CD4-positive, alpha-beta T cell treated with Interleukin-17A for 1 hour (primary cell): ENCODE measurements at places on chromosomes 11 and 22.

- DNase-seq, result no peak
Measured at GRCh38 chr11:106384429-106384828, 307.0 kb downstream of the AASDHPPT start.

GRCh38 chr11:95688501-95689222 lies 100.9 kb downstream of the FAM76B start:
- peak; percentile 67 for DNase-seq

DNA sequence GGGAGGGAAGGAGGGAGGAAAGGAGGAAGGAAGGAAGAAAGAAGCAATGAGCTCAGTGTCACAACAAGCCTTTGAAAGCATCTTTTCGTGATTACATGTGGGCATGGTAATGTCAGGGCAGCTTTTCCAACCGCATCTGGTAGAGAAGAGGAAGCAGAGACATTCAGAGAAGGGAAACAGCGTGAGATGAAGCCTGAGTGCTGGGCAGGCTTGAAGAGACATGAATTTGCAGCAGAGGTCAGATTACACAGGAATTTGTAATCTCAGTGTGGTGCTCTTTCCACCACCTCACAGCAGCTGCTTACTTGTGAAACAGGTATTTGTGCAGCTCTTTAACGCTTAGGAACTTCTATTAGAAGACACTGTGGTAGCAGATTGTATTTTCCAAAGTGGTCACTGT lies 289.5 kb upstream of the C11orf87 start:
- no peak for DNase-seq

- no peak for DNase-seq
Measured at GRCh38 chr11:2077061-2077802, 62.0 kb downstream of the IGF2 start.

DNA sequence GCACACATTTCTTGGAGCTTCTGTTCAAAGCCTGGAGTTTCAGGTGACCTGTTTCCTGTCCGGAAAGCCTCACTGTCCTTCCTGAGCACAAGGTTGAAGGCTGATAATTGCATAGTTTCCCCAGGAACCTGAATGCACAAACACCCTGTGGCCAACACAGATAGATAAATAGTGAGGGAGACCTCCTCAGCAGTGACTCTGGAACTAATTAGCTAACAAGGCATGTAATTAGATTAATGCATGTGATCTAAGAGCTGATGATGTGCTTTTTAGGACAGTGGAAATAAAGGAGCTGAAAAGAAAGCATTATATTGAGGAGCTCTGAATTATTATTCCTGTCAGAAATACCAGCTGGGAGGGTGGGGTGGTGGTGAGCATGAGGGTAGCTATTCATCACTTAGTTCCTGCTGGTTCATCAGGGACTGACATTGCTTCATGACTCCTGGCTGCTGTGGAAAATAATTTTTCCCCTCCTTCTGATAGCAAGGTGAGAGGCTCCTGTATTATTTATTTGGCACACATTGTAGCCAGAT lies 101.1 kb downstream of the NELL1 start:
- no peak for DNase-seq

- no peak for DNase-seq
Measured at GRCh38 chr11:126604461-126604860, 249.0 kb downstream of the ST3GAL4 start.

- no peak for DNase-seq
Measured at GRCh38 chr11:28673691-28674432, 565.7 kb downstream of the METTL15 start.

GRCh38 chr11:128336203-128336602 lies 251.2 kb downstream of the ETS1 start:
- DNase-seq, result no peak

DNA sequence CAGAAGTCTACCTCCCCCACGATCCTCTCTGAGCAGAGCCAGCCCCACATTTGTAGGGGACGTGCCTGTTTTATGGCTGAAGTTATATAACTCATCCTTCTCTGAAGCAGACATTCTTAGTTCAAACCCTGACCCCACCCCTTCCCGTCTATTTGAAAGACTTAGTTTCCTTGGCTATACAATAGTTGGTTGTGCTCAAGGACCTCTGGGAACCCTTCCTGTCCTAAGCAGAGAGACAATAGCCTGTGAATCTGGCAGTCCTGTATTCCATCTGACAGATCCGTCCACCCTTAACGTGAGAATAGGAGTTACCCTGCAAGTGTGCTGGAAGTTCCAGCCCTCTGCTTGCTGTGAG lies 75.2 kb downstream of the MN1 start:
- no peak for DNase-seq

DNA sequence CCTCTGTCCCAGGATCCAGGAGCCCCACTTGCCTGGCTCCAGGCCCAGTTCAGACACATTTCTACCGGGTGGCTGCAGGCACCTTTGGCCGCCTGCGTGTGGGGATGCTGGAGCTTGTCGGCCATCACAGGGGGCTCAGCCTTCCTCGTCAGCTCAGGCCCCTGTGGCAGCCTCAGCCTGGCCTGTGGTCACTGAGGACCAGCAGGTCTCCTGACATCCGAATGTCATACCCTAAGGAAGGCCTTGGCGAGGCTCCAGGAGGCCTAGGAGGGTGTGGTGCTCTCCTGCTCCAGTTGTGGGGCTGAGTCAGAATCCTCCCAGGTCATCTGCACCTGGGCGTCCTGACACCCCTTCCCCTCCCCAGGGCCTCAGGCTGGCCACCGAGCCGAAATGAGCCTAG lies 14.9 kb upstream of the SOX10 start:
- DNase-seq, result no peak

DNA sequence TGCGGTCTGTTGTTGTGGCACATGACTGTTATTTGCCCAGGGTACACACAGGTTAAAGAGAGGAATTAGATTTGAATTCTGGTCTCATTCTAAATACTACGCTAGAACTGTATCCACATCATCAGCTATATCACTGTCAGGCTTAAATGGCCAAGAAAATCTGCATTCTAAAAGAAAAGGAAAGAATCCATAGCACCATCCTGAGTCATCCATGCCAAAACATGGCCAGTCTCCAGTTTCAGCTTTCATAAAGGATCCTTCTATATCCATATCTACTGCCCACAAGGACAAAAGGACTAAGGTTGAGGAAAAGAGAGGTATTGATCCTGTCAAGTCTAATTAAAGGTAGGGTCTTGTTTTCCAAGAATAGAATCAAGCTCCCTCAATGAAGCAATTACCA lies 73.6 kb upstream of the GDPD4 start:
- DNase-seq, result no peak

GRCh38 chr11:134361661-134362060 lies 29.9 kb downstream of the GLB1L2 start:
- DNase-seq, result no peak

DNA sequence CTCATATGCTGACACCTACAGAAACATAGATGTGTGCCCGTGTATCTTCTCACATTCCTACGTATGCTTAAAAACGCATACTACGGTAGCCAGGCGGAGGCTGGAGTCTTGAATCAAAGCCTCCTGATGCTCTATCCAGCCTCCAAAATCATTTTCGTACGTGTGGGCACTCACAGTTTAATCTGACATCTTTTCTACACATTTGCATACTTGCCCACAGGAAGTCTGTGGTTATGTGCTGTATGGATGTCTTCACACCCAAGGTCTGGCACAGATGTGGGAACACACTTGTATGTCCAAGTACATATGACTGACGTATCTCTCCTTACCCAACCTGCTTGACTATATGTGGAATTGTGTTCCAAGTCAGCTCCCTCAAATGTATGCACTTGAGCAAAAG lies 561.8 kb upstream of the CADM1 start:
- no peak for DNase-seq

- no peak for DNase-seq
Measured at GRCh38 chr22:18136563-18137320, 13.2 kb upstream of the USP18 start.

GRCh38 chr11:11279956-11280689 lies 72.9 kb downstream of the CSNK2A3 start:
- no peak for DNase-seq

- DNase-seq, result no peak
Measured at GRCh38 chr22:20758688-20759087, 15.2 kb upstream of the SERPIND1 start.

DNA sequence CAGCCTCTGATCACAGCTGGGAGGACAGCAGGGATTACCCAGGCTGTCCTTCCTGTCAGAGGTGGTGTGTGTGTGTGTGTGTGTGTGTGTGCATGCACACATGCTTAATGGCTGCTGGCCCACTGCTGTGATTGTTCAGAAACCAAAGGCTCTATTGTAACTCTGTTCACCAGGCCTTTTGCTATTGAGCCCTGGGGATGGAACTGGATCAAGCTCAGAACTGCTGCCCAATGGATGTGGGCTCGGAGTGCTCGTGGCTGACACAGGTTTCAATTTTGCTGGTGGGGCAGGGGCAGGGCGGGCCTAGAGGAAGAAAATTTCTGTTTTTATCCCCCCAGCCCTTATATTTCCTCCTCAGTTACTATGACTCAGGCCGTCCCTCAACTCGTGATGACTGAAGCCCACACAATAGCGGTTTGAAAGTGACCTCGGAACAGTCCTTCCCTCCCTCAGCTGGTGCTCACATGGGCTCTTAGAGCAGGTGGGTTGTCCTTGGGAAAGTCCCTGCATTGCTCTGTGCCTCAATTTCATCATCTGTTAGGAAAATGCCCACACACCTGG lies 359.3 kb downstream of the TENM4 start:
- no peak for DNase-seq

DNA sequence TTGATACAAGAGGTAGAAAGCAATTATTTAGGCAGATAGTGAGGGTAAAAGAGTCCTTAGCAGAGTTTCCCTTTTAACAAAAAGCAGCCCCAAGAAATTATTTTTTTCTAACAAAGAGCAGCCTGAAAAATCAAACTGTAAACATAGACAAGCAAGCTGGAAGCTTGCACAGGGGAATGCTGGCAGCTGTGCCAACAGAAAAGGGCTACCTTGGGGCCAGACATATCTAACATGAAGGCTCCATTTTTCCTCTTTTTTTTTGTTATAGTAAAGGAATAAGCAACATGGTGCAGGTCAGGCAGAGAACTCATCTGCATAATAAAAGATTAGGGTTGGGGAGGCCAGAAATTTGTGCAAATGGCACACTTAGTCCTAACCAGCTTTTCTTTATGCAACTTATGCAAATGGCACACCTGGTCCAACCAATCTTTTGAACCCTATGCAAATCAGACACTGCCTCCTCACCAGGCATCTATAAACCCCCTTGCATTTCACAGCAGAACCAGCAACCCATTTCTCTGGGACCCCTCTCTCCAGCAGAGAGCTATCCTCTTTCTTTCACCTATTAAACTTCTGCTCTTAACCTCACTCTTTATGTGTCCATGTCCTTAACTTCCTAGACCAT lies 41.8 kb downstream of the PDGFD start:
- no peak for DNase-seq
